Placental epithelial cell (primary cell): ENCODE measurements at places on chromosomes 5 and 9. TPM values are rescaled to one million over a fixed set of nuclear protein-coding genes. Genes with fewer than 3 reads are reported as not detected.

Gene IL4
- not detected in 2 replicates for total RNA-seq

Gene PPIP5K2
- total RNA-seq: 55.0 and 64.0 TPM in 2 replicates

Gene NKD2
- total RNA-seq: not detected in 2 replicates

Gene LCN2
- 0.39 and 0.54 TPM in 2 replicates for total RNA-seq

Gene CSF2
- total RNA-seq: not detected in 2 replicates

Gene SH2D3C
- under 0.01 and 0.43 TPM in 2 replicates for total RNA-seq

Gene MEF2C
- 0.22 and 0.79 TPM in 2 replicates for total RNA-seq

Gene MCC
- 6.0 and 11.8 TPM in 2 replicates for total RNA-seq

Gene ETF1
- 51.4 and 94.9 TPM in 2 replicates for total RNA-seq
